Neuronal stem cell (in vitro differentiated cells): ENCODE measurements at places on chromosomes 1 and 21.

GRCh38 chr1:88275259-88275862, 408.7 kb upstream of the PKN2 start:
- H3K27me3 ChIP-seq: no peaks in the 10 kb centered on the region
- H3K36me3 ChIP-seq: no peaks in the 10 kb centered on the region
- peaks cover 9% of the 10 kb centered on the region for H3K4me1 ChIP-seq
- no peak for DNase-seq

- H3K4me3 ChIP-seq: no peak overlapping the region
- no peaks in the 10 kb centered on the region for H3K36me3 ChIP-seq
- H3K4me1 ChIP-seq: no peaks in the 10 kb centered on the region
- H3K27me3 ChIP-seq: no peaks in the 10 kb centered on the region
- H3K27ac ChIP-seq: no peak overlapping the region
- no peak for DNase-seq
Measured at GRCh38 chr1:26138974-26139558, 19.8 kb upstream of the FAM110D start.

- no peaks in the 10 kb centered on the region for H3K36me3 ChIP-seq
- H3K27me3 ChIP-seq: no peaks in the 10 kb centered on the region
- H3K27ac ChIP-seq: no peak overlapping the region
- H3K4me3 ChIP-seq: no peak overlapping the region
Measured at GRCh38 chr1:205531191-205532025, 26.9 kb downstream of the CDK18 start.

DNA sequence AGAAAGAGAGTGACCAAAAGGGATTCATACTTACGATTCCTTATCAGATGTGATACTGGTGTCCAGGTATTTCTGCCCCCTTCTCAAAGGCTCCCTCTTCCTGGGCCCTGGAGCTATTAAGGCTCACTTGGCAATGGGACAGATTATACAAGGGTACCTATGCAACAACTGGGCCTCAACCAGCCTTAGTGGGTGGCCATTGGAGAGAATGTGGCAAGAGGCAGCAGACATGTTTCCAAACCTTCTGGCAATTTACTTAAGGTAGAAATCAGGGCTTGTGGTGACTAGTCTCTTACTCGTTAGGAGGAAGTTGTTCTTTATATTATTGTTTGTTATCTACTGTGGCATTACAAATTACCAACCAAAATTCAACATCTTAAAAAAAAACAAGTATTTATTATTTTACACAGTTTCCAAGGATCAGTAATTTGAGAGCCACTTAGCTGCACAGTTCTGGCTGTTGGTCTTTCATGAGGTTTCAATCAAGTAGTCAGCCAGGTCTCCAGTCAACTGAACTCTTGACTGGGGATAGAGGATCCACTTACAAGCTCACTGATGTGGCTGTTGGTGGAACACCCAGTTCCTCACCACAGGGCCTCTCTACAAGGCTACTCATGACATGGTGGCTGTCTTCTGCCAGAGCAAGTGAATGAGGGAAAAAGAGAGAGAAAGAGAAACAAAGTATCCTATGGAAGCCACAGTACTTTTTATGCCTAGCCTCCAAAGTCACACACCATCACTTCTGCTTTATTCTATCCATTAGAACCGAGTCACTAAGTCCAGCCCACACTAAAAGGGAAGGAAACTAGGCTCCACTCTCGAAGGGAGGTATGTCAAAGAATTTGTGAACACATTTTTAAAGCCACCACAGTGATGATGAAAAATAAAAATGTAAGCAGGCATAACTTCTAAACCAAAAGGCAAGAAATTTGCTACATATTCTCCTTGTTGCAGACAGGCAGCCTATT, 10.7 kb downstream of the ZNF648 start:
- H3K27ac ChIP-seq: no peak overlapping the region
- no peak overlapping the region for H3K4me3 ChIP-seq
- H3K36me3 ChIP-seq: no peaks in the 10 kb centered on the region
- no peaks in the 10 kb centered on the region for H3K4me1 ChIP-seq
- no peak for DNase-seq

GRCh38 chr21:34320011-34320410, 43.8 kb upstream of the KCNE2 start:
- no peak for DNase-seq
- H3K36me3 ChIP-seq: no peaks in the 10 kb centered on the region
- no peaks in the 10 kb centered on the region for H3K4me1 ChIP-seq
- H3K27ac ChIP-seq: no peak overlapping the region
- H3K4me3 ChIP-seq: no peak overlapping the region
- no peaks in the 10 kb centered on the region for H3K27me3 ChIP-seq

- no peak overlapping the region for H3K27ac ChIP-seq
- no peak for DNase-seq
- no peaks in the 10 kb centered on the region for H3K36me3 ChIP-seq
- no peak overlapping the region for H3K4me3 ChIP-seq
- H3K27me3 ChIP-seq: no peaks in the 10 kb centered on the region
Measured at GRCh38 chr21:45323487-45324311, 36.0 kb upstream of the POFUT2 start.

- H3K27ac ChIP-seq: no peak overlapping the region
- no peak for DNase-seq
- H3K27me3 ChIP-seq: no peaks in the 10 kb centered on the region
- H3K4me1 ChIP-seq: no peaks in the 10 kb centered on the region
Measured at GRCh38 chr21:27298465-27298864, 331.6 kb upstream of the ADAMTS5 start.

DNA sequence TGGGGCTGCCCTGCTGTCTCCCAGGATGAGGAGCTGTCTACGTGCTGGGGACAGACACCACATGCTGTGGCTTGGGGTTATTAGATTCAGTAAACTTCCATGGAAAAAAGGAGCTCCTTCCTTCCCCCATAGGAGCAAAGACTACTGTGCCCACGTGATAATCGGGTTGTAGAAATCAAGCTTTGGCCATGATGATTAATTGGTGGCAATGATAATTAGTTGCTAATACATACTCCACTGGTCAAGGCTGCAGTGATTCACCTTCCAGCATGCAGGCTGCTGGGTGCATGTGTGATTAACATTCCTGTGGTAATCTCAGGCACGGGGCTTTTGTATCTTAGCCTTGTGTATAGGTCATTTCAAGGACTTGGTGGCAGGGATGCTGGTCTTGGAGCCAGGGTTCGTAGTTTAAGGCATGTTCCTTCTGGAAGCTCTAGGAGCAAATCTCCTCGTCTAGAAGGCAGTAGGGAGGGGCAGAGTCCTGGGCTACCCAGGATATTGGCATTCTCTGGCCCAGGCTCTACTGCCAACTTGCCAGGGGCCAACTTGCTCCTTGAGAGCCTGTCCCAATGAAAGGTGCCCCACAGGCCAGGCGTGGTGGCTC, 41.4 kb downstream of the TMCO4 start:
- H3K4me1 ChIP-seq: no peaks in the 10 kb centered on the region
- no peaks in the 10 kb centered on the region for H3K27me3 ChIP-seq
- H3K36me3 ChIP-seq: no peaks in the 10 kb centered on the region
- no peak overlapping the region for H3K4me3 ChIP-seq

- H3K27ac ChIP-seq: no peak overlapping the region
- no peak overlapping the region for H3K4me3 ChIP-seq
- no peaks in the 10 kb centered on the region for H3K4me1 ChIP-seq
- H3K27me3 ChIP-seq: peaks cover 16% of the 10 kb centered on the region
- no peaks in the 10 kb centered on the region for H3K36me3 ChIP-seq
Measured at GRCh38 chr1:3681898-3682806, 29.8 kb downstream of the TP73 start.

- peaks cover 10% of the 10 kb centered on the region for H3K4me1 ChIP-seq
- no peak overlapping the region for H3K27ac ChIP-seq
- no peaks in the 10 kb centered on the region for H3K36me3 ChIP-seq
- no peak for DNase-seq
- no peaks in the 10 kb centered on the region for H3K27me3 ChIP-seq
Measured at GRCh38 chr21:45847870-45848269, 133.7 kb upstream of the COL6A1 start.

- H3K27ac ChIP-seq: no peak overlapping the region
- no peaks in the 10 kb centered on the region for H3K36me3 ChIP-seq
- H3K4me1 ChIP-seq: peaks cover 3% of the 10 kb centered on the region
- peaks cover 4% of the 10 kb centered on the region for H3K27me3 ChIP-seq
- no peak for DNase-seq
Measured at GRCh38 chr21:35025206-35026152, 23.6 kb downstream of the RUNX1 start.
